ENCODE measurements at places on chromosomes 7 and 10. TPM values are rescaled to one million over a fixed set of nuclear protein-coding genes. Genes with fewer than 3 reads are reported as not detected.

- no peaks in the 10 kb centered on the region for H3K4me1 ChIP-seq
- no peak overlapping the region for H3K4me3 ChIP-seq
- no peak overlapping the region for H3K27ac ChIP-seq
Observed at GRCh38 chr7:90604383-90604782, 8.3 kb downstream of the CDK14 start.

DNA sequence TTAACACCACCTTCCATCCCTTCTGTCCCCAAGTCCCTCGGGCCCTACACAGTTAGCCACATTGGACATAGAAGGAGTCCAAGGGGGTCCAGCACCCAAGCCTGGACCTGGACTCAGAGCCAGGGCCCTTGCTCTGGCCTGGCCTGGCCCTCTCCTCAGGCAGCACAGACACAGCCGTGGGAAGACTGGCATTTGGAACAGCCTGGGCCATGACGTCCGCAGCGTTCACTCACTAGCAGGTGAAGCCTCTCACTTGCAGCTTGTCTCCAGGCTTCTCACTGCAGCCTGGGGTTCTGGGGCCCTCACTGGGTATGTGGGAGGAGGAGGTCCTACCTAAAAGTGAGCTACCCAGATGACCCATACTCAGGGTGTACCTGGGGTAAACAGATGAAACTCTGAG lies 33.7 kb upstream of the AQP1 start:
- no peak for DNase-seq
- H3K36me3 ChIP-seq, result no peaks in the 10 kb centered on the region
- H3K27ac ChIP-seq, result no peak overlapping the region

DNA sequence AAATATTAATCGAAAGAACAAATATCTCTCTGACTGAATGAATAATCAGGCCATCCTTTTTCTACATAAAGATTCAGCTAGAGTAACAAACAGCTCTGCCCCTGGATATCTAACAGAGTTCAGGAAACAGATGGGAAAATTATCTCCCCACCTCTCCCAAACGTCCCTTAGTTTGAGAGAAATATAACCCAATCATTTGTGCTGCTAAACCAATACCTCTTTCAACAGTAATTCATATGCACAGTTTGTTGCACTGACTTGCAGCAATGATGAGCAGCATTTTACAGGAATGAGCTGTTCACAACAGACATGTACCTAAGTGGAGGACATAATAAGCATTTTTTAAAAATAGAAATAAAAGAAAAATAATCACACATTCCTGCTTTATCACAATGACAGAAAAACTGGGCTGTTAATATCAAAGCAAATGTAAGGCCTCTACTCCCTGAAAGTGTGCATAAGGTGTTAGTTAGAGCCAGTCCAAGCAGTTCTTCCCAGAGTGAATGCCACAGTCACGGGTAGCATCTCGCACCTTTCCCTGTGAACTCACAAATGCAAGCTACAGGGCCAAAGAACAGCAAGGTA lies 2.3 kb downstream of the CREB3L2 start:
- peaks cover 36% of the 10 kb centered on the region for H3K4me1 ChIP-seq
- H3K27ac ChIP-seq, result no peak overlapping the region
- DNase-seq, result no peak
- H3K4me3 ChIP-seq, result peak overlapping the region; percentile 94
- H3K36me3 ChIP-seq, result peaks cover 12% of the 10 kb centered on the region

GRCh38 chr7:75662579-75663301 lies 76.0 kb downstream of the HIP1 start:
- H3K27me3 ChIP-seq, result no peaks in the 10 kb centered on the region
- no peak overlapping the region for H3K4me3 ChIP-seq
- no peak overlapping the region for H3K27ac ChIP-seq
- no peaks in the 10 kb centered on the region for H3K4me1 ChIP-seq
- DNase-seq, result no peak

DNA sequence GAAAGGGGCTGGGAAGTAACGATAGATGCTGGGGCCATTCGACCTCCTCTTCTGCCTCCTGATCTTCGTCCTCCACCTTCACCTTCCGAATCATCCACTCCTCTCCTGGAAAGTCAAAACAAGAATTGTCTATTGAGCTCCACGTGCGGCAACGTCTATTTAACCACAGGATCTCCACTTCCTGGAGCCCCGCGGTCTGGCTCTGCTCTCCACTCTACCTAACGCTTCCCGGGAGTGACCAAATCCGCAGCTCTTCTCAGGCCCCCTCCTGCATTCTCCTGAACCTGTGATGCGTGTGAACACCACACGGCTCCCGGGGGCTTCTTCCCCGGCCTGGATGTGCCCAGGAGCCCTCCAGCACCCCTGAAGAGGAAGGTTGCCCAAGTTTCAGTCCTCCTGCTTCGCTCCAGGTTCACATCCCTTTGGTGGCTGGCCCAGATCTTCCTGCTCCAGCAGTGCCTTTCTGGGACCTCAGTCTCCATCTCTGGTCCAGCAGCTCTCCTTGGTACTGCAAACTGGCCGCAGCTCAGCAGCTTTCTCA lies 7.2 kb downstream of the ZNF467 start:
- H3K4me1 ChIP-seq, result peaks cover 3% of the 10 kb centered on the region
- H3K27ac ChIP-seq, result no peak overlapping the region
- DNase-seq, result no peak
- H3K27me3 ChIP-seq, result no peaks in the 10 kb centered on the region
- no peak overlapping the region for H3K4me3 ChIP-seq
- H3K36me3 ChIP-seq, result no peaks in the 10 kb centered on the region

- no peaks in the 10 kb centered on the region for H3K4me1 ChIP-seq
- no peak overlapping the region for H3K27ac ChIP-seq
- no peak overlapping the region for H3K4me3 ChIP-seq
Observed at GRCh38 chr10:16242859-16243613, 193.8 kb upstream of the PTER start.

DNA sequence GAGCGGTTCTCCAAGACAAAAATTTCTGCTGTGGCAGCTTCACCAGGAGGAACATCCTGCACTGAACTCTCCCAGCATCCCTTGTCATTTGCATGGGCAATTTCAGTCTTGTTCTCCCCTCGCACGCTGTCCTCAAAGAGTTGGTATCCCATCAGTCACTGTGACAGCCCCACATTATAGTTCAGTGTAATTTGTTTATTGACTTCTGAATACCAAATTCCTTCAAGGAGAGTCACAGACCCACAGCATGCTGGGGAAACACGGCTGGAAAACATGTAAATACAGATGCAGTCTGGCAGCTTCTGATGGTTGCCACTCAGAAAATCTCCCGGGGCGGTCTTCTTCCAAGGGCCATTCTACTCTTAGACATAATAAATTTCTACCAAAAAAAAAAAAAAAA lies 151.0 kb upstream of the NEBL start:
- peaks cover 11% of the 10 kb centered on the region for H3K4me1 ChIP-seq
- no peak for DNase-seq
- H3K36me3 ChIP-seq, result no peaks in the 10 kb centered on the region
- H3K27me3 ChIP-seq, result no peaks in the 10 kb centered on the region
- no peak overlapping the region for H3K27ac ChIP-seq
- no peak overlapping the region for H3K4me3 ChIP-seq

GRCh38 chr10:31395695-31396094 lies 76.7 kb downstream of the ZEB1 start:
- H3K36me3 ChIP-seq, result peaks cover 15% of the 10 kb centered on the region
- H3K27me3 ChIP-seq, result no peaks in the 10 kb centered on the region
- no peak overlapping the region for H3K27ac ChIP-seq
- DNase-seq, result no peak

- no peaks in the 10 kb centered on the region for H3K27me3 ChIP-seq
- DNase-seq, result no peak
- H3K36me3 ChIP-seq, result peaks cover 2% of the 10 kb centered on the region
- H3K27ac ChIP-seq, result no peak overlapping the region
Observed at GRCh38 chr7:77862691-77863090, 64.1 kb downstream of the PHTF2 start.

- peaks cover 40% of the 10 kb centered on the region for H3K27me3 ChIP-seq
- no peak overlapping the region for H3K4me3 ChIP-seq
- no peak for DNase-seq
- no peaks in the 10 kb centered on the region for H3K36me3 ChIP-seq
- peaks cover 4% of the 10 kb centered on the region for H3K4me1 ChIP-seq
- H3K27ac ChIP-seq, result no peak overlapping the region
Observed at GRCh38 chr7:155361346-155361680, 63.6 kb downstream of the INSIG1 start.

GRCh38 chr7:131844369-131844768 lies 287.9 kb upstream of the PODXL start:
- H3K27ac ChIP-seq, result no peak overlapping the region
- no peaks in the 10 kb centered on the region for H3K4me1 ChIP-seq
- H3K27me3 ChIP-seq, result no peaks in the 10 kb centered on the region
- no peaks in the 10 kb centered on the region for H3K36me3 ChIP-seq
- DNase-seq, result no peak
- no peak overlapping the region for H3K4me3 ChIP-seq

DNA sequence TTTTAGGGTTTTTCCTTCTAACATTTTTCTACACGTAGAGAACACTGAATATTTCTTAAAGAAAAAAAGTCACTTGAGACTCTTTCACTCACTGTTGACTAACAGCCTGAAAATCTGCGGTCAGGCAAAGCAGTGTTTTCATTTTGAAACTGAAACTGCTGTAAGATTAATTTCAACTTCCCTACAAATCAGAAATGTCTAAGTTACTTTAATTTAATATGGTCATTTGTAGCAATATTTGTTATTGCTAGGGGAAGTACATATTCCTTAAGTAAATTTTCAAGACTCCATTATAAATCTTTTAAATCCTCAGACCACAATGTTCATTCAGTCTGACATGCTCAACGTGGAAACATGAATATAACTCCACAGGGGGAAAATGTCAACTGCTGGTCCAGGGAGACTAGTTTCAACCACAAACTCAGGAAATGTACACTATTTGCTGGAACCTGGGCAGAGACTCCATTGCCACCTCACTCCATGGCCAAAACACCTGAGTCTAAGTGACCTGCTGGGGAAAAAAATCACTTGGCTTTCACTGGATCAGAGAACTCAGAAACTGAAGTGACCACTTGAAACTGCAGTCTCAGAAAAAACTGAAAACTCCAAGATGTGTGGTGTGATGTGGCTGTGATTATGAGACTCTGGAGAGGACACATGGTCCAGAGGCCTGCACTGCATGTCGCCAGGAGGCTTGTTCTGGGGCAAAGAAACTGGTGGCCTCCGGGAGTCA lies 161.2 kb downstream of the TAX1BP1 start:
- no peak overlapping the region for H3K27ac ChIP-seq
- DNase-seq, result peak; percentile 40
- H3K4me3 ChIP-seq, result no peak overlapping the region
- H3K4me1 ChIP-seq, result peaks cover 32% of the 10 kb centered on the region

- H3K4me1 ChIP-seq, result peaks cover 16% of the 10 kb centered on the region
- DNase-seq, result peak; percentile 28
- H3K27me3 ChIP-seq, result no peaks in the 10 kb centered on the region
- peaks cover 7% of the 10 kb centered on the region for H3K36me3 ChIP-seq
- H3K27ac ChIP-seq, result no peak overlapping the region
Observed at GRCh38 chr7:75993689-75994387, 557 bp downstream of the TMEM120A start.

DNA sequence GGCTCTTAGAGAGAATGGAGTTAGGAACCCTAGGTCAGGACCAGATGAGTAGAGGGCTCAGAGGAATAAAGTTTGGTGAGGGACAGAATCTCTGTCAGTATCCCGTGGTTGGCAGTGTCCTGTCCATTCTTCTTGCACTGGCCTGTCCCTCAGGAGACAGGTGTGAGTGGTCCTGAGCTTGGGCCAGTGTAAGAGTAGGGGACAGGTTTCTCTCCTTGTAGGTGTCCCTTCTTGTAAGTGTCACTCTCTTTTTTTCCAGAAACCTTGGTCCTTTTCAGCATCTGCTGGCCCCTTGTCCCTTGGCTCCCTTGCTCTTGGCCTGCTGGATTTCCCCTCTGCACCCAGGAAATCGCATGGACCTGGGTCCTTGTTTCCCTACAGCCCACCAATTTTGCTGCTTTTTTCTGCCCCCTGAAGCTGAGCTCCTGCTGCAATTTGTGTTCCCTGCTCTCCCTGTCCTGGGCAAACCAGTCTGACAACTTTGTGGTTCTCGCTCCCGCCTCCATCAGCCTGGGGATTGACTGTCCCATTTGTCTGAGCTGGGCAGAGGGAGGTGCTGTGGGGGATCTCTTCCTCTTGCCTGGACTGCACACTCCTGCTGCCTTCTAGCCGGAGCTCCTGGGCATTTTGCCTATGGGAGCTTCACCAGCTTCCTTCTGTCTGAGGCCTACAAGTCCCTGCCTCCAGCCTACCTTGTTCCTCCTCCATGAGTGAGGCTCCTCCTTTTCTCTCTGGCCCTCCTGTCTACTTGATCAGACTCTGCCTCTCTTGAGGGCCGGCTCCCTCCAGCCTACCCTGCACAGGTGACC lies 6.5 kb downstream of the TSPAN14 start:
- H3K27ac ChIP-seq, result peak overlapping the region; percentile 95
- peak overlapping the region; percentile 86 for H3K4me3 ChIP-seq
- H3K4me1 ChIP-seq, result peaks cover 91% of the 10 kb centered on the region
- DNase-seq, result no peak

GRCh38 chr7:7962851-7963250 lies 5.7 kb upstream of the GLCCI1 start:
- H3K4me3 ChIP-seq, result no peak overlapping the region
- no peak overlapping the region for H3K27ac ChIP-seq

GRCh38 chr10:36254199-36254598 lies 612.1 kb upstream of the FZD8 start:
- no peak for DNase-seq
- no peaks in the 10 kb centered on the region for H3K4me1 ChIP-seq
- no peaks in the 10 kb centered on the region for H3K27me3 ChIP-seq
- H3K27ac ChIP-seq, result no peak overlapping the region
- H3K4me3 ChIP-seq, result no peak overlapping the region

- DNase-seq, result no peak
- peaks cover 54% of the 10 kb centered on the region for H3K36me3 ChIP-seq
- H3K4me1 ChIP-seq, result peaks cover 72% of the 10 kb centered on the region
- no peak overlapping the region for H3K4me3 ChIP-seq
- no peak overlapping the region for H3K27ac ChIP-seq
- H3K27me3 ChIP-seq, result no peaks in the 10 kb centered on the region
Observed at GRCh38 chr10:131911451-131911850, 10.6 kb downstream of the PPP2R2D start.

DNA sequence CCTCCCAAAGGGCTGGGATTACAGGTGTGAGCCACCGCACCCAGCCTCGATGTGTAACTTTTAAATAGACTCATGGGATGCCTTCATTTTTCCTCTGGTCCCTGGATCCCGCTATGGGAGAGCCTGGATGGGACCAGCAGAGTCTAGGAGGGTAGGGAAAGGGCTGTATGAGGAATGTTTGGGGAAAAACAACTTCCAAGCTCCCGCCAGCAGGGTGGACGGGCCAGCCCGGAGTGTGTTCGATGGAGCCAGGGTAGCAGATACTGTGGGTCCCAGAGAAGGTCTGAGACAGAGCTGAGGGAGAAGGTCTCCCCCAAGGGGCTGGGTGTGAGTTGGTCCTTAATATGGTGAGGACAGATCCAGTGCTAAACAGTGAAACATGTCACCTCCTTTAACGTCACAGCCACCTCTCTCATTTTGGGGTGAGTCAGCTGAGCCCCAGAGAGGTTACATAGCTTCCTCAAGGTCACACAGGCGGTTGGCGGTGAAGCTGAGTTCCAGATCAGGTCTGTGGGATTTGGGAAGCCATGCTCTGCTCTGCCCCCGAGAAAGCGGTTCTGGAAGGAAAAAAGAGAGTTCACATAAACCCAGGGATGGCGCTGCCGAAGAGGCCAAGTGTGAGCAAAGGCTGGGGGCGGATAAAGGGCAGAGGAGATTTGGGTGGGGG lies 66.4 kb downstream of the MYL10 start:
- H3K4me3 ChIP-seq, result no peak overlapping the region
- H3K27ac ChIP-seq, result no peak overlapping the region

PRRT4 gene
- 0.69 TPM for total RNA-seq

AMPH gene
- not detected for total RNA-seq

RTKN2 gene
- total RNA-seq, result 1.1 TPM

OR6B1 gene
- total RNA-seq, result not detected

CTAGE4 gene
- total RNA-seq, result 0.87 TPM

OR2A42 gene
- total RNA-seq, result not detected

FFAR4 gene
- total RNA-seq, result not detected

BEND7 gene
- total RNA-seq, result not detected

MYO3A gene
- total RNA-seq, result not detected
